Activated CD8-positive, alpha-beta memory T cell treated with anti-CD3 and anti-CD28 coated beads for 48 hours (primary cell): ENCODE measurements at places on chromosomes 4 and X.

DNA sequence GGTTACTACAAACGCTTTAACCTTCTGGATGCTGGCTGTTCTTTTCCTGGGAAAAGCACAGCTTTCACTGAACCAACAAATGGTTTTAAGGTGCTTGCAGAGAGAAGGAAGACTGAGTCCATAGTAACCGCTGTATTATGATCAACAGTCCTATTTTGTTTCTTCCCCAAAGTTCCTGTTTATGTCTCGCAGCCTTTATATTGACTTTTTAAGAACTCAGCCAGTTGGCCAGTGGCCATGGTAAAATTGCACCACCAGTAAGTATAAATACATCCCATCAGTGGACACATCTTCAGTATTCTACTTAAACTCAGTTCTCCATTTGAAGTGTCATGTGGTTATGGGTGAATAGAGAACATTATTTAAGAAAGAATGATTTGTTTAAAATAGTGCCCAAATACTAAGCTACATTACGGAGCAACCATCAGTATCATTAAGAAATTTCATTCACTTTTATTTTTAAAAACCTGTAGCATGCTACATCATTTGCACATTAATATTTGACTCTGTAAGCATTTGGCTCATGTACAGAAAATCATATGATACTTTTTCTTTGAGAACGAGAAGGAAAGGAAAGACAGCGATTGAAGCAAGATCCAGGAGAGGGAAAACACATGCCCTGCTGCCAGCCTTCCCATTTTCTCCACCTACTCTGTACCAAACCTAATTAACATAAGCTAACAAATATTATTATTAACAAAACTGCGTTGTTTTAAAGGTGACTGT, 287.0 kb downstream of the ARHGAP24 start:
- no peak for DNase-seq

- no peak for DNase-seq
Observed at GRCh38 chr4:153535772-153536513, 69.8 kb downstream of the TMEM131L start.

DNA sequence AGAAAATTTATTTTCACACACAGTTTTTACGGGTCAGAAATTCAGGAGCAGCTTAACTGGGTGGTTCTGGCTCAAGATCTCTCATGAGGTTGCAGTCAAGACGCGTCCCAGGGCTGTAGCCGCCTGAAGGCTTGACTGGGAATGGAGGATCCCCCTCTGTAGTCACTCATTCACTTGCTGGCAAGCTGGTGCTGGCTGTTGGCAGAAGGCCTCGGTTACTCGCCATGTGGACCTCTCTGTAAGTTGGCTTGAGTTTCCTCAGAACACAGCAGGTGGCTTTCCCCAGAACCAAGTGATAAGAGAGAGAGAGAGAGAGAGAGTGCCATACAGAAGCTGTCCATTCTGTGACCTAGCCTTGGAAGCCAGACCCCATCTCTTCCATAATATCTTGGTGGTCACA, 132.8 kb downstream of the DCLK2 start:
- DNase-seq, result no peak

DNA sequence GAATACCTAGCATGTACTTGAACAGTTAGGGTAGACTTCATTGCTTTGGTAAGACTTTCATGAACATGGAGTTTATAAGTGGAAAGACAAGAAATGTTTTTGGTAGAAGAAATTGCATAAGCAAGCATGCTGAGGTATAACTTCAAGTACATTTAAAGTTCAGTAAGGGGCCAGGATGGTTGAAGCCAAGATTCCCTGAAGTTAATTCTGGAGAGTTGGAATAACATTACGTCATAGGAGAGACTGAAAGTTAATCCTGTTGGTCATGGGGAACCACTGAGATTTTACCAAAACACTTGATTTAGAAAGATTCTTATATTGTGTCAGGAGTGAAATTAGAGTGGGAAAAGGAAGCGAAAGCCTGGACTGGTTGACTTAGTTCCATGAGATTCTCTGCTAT, 767.5 kb upstream of the MAGEB2 start:
- no peak for DNase-seq

- no peak for DNase-seq
Observed at GRCh38 chr4:6733358-6734164, 17.6 kb downstream of the BLOC1S4 start.

DNA sequence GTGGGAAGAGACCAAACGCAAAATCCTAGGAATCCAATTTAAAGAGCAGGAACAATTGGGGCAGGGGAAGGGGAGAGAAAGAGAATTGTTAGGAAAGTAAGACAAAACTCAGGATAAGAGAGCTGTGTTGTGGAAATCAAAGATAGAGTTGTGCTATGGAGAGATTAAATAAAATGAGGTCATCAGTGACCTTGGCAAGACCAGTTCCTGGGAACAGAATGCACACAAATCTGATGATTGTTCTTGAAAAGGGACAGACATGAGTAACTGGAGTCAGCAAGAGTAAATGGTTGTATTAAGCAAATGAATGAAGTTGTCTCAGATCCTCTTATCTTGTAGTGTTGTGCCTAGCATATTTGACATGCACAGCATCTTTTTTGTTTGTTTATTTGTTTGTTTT, 267.4 kb downstream of the IL1RAPL1 start:
- no peak for DNase-seq

- no peak for DNase-seq
Observed at GRCh38 chr4:101018836-101019235, 328.5 kb downstream of the PPP3CA start.

GRCh38 chr4:158129694-158130093, 43.1 kb downstream of the GASK1B start:
- no peak for DNase-seq

DNA sequence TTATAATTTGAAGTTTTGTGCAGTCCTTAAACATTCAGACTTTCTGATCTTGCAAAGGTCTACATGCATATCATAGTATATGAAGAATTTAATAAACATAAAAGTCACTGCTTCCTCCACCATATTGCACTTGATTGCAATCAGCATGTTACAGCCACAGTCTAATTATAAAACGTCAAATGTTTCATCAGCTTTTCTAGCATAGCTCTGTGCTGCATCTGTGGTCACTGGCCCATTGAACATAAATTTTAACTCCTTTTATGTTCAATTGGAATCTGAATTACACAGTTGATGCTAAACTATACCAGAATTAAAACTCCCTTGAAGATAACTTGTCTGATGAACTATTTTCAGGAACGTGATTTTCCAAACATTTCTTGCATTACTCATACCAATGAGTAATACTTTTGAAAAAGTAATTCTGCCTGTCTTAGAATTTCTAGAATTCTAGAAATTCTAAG, 329.1 kb downstream of the GALNTL6 start:
- no peak for DNase-seq

- DNase-seq, result no peak
Observed at GRCh38 chr4:56326363-56326762, 60.9 kb downstream of the AASDH start.

DNA sequence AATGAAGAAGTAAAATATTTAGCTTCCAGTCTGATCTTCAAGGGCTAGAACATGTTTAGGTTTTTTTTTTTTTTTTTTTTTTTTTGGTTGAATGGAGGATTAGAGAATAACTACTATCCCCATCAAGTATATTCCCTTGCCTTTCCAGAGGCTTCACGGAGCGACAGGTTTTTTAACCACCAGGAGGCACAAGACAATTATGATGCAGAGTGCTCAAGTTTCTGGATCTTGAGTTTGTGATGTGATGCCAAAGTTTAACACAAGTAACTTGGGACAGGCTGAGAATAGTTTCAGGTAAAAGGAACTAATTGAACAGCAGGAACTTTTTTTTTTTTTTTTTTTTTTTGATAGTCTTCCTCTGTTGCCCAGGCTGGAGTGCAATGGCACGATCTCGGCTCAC, 30.3 kb downstream of the CCNI start:
- no peak for DNase-seq

- DNase-seq, result no peak
Observed at GRCh38 chr4:118798658-118799057, 37.3 kb downstream of the SEC24D start.

DNA sequence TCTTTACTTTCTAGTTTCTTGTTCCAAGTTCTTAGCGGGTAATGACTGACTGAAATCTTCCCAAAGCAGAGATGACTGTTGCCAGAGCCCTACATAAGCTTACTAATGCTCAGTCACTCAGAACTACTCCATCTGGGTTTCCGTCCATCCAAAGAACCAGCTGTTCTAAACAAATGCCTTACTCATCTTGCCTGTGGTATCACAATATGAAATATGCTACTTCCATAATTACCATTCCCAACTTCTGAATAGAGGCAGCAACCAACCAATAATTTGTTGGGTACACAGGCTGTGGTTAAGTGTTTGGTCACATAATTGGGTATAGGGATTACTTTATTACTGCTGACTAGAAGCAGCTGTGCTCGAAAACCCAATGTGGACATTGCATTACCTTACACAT, 930.2 kb upstream of the DIAPH2 start:
- no peak for DNase-seq

DNA sequence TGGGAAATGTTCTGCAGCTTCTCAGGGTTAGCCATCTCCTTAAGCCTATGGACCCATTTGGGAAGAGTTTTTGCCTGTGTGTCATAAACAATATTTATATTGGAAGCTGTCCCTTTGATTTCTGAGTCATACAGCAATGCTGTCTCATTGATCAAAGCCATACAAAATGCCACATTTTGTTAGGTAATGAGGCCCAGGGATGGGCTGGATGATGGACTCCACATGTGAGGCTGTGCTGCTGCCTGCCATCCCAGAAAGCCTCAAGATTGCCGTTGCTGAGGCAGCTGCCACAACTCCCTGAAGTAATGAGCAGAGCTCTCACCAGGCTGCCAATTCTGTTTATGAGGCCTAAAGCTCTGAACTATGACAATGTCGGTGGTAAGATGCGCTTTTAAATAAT, 12.2 kb upstream of the GJB1 start:
- no peak for DNase-seq

- no peak for DNase-seq
Observed at GRCh38 chr4:170047771-170048354, 21.7 kb upstream of the MFAP3L start.

DNA sequence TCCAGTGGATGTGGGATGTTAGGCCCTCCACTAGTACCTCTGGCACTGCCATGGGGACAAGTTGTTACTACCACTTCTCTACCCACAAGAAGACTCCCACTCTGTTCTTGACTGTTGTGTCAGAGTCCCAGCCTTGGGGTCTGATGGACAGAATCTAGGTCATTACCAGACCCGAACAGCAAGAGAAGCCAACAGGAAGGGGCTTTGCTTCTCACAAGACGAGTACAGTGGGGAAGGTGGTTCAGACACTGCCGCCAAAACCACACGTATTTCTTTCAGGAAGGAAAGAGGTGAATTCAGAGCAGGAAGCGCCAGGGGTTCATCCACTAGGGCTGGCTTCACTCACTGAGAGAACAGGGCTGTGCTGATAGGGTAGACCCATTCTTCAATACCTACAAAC, 161.3 kb upstream of the KIT start:
- no peak for DNase-seq

DNA sequence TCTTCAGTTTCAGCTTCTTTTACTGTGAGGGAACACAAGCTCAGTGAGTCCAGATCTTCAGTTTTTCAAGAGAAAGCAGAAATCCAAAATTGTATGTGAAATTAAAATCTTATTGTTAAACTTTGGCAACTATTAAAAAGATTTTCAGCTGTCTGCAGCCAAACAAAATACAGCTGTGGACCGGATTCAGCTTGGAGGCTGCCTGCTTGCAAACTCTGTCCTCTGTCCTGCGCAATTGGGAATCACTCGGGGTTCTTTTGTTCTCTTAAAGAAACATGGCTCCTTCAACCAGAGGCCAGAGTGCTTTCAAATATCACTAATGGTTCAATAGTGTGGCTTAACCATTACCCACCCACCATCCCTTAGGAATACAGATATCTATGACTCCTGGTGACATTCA, 201.2 kb downstream of the CHIC2 start:
- no peak for DNase-seq

DNA sequence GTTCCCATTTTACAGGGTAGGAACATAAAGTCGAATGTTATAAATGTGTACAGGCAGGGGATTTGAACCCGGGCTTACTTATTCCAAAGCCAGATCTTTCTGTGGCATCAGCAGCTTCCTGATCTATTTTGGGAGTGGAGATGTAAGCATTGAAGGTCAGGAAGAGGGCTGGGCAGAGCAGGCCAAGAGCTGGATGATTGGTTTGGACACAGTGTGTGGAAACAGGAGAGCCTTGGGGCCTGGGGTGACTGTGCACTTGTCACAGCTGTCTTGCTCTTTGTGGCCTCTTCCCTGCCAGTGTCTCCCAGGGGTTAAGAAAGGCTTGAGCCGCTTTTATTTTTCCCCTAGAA, 127.9 kb upstream of the ENPP6 start:
- no peak for DNase-seq

DNA sequence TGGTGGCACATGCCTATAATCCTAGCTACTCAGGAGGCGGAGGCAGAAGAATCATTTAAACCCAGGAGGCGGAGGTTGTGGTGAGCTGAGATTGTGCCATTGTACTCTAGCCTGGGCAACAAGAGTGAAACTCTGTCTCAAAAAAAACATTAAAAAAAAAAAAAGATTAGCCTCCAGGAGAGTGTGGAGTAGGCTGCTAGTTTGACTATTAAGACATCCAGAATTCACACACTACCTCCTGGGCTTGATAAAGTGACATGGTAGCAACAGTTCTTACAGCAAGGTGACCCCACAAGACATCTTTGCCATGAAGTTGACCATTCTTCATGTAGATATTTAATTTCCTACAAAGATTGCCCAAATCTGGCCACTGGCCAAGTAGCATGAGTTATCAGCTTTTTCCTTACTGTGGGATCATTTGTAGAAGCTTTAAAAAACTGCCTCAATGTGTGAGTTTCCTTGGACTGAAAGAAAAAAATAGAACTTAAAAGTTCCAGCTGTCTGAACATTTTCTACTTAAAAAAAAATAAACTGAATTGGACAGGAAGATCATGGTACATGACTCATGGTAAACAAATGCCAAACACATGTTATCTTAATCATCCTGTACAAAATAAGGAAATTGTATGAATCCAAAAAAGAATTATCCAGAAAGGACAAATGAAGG, 35.3 kb upstream of the SPRY1 start:
- DNase-seq, result no peak

GRCh38 chr4:53617101-53617680, 25.9 kb upstream of the LNX1 start:
- DNase-seq, result no peak

DNA sequence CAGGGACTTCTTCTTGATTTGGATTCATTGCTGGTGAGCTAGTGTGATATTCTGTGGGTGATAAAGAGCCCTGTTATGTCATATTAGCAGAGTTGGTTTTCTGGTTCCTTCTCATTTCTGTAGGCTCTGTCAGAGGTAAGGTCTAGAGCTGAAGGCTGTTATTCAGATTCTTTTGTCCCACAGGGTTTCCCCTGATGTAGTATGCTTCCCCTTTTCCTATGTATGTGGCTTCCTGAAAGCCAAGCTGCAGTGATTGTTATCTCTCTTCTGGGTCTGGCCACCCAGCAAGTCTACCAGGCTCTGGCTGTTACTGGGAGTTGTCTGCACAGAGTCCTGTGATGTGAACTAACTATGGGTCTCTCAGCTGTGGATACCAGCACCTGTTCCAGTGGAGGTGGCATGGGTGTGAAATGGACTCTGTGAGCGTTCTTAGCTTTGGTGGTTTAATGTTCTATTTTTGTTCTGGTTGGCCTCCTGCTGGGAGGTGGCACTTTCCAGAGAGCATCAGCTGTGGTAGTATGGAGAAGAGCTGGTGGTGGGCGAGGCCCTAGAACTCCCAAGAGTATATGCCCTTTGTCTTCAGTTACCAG, 373.7 kb downstream of the AR start:
- no peak for DNase-seq
